Left colon (tissue), 2 donors: ENCODE measurements at places on chromosomes 6 and 20. TPM values are rescaled to one million over a fixed set of nuclear protein-coding genes. Genes with fewer than 3 reads are reported as not detected.

- DNase-seq, result no peak
These were observed 410.5 kb downstream of the PTPRT start for GRCh38 chr20:42779216-42779615.

DNA sequence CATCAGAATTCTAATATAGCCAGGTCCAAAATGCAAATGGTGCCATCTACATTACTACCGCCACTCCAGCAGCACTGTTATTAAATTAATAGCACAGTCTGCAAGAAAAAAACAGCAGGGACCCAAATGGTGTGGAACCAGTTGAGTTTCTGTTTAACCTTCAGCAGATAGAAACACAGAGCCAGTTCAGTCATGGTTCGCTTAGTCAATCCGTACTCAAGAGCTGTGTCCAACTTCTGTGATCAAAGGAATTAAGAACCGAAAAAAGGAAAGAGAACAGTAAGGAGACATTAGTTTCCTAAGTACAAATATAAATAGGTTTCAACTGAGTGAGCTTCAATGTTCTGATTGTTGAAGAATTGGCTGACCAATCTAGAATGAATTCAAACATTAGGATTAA, 107.7 kb downstream of the TRDN start:
- DNase-seq, result no peak

GRCh38 chr6:72132427-72132826, 246.1 kb downstream of the RIMS1 start:
- DNase-seq, result no peak

Gene SYNDIG1
- 0.12 TPM for total RNA-seq
